IMR-90 (cell line): ENCODE measurements at places on chromosomes 12 and 14. TPM values are rescaled to one million over a fixed set of nuclear protein-coding genes. Genes with fewer than 3 reads are reported as not detected.

The CLEC9A gene
- not detected in 2 replicates for total RNA-seq

The CCDC196 gene
- total RNA-seq: not detected in 2 replicates

The CLEC6A gene
- not detected in 2 replicates for total RNA-seq

The CCDC175 gene
- total RNA-seq: not detected in 2 replicates

DNA sequence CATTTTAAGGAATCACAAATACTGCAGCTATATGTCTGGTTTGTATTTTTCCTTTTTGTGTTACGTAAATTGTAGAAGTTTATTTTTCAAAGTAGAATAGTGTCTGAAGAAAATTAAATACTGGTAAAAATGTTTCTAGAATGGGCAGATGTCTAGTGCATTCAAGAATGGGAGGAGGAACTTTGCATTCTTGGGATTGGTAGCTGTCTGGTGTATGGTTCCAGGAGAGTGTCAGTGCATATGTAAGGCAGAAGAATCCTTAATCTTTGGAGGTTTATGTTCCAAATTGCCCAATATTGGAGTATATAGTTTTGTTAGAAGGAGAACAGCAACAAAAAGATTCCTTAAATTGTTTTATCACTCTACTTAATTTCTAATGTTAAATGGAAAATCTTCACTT is 13.5 kb downstream of the PAPOLA start:
- peak; percentile 19 for DNase-seq
- peaks cover 4% of the 10 kb centered on the region; the same call in 1 of the 2 replicates for H3K4me1 ChIP-seq
- no peak overlapping the region for H3K27ac ChIP-seq
- H3K36me3 ChIP-seq: no peaks in the 10 kb centered on the region
- H3K4me3 ChIP-seq: no peak overlapping the region

- no peak for DNase-seq
- H3K4me1 ChIP-seq: peaks cover 9% of the 10 kb centered on the region
- H3K27me3 ChIP-seq: no peaks in the 10 kb centered on the region
- H3K27ac ChIP-seq: no peak overlapping the region
Measured at GRCh38 chr12:103810111-103810510, 30.9 kb downstream of the NT5DC3 start.

DNA sequence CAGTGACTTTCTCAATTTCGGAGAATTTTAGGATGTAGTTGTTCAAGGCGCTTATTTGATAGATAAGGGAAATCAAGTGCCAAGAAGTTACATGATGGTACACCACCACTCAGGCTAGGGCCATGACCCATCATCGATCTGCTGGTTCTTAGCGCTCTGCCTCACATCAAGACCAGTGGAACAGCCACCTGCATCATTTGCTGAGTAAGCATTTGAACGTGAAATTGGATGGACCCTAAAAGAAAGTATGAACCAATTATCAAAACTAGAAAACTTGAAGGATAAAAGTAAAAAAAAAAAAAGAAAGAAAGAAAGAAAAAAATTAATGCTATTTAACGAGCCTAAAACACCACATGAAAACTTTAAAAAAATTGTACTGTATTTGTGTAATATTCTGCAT is 27.5 kb upstream of the KRAS start:
- no peak overlapping the region for H3K27ac ChIP-seq
- H3K36me3 ChIP-seq: no peaks in the 10 kb centered on the region
- no peak for DNase-seq
- no peak overlapping the region for H3K4me3 ChIP-seq
- H3K27me3 ChIP-seq: no peaks in the 10 kb centered on the region

DNA sequence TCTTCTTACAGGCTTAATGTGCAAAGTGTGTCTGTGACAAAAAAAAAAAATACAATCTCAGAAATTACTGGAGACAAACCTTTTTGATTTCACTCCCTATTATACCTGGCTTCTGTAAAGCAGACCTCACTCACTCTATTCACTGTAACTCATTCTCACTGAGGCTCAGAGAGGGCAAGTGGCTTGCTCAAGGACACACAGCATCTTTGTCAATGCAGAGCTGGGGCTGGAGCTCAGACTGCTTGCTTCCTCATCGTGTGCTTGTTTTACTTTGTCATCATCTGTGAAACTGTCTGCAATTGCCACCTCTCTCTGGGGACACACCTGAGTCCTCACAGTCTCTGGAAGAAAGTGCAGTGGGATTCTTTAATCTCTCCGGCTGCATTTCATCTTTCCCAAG is 120.0 kb downstream of the PTPN11 start:
- no peak overlapping the region for H3K4me3 ChIP-seq
- no peak overlapping the region for H3K27ac ChIP-seq
- H3K4me1 ChIP-seq: no peaks in the 10 kb centered on the region
- no peaks in the 10 kb centered on the region for H3K27me3 ChIP-seq
- no peaks in the 10 kb centered on the region for H3K36me3 ChIP-seq

DNA sequence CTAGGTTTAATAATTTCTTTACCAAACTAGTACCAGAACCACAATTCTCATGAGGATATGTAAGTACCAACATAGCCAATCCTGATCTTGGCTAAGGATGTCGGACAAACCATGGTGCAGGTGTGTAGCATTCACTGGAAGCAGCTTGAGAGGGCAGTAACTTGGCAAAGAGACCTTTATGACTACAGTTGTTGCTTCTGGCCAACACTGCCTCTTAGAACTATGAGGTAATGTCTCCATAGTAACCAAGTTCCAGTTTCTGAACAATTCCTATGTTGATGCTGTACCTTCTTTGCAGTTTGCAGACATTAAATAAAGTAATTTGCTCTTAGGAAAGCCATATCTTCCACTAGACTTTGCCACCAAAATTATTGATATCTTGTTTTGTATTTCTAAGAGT is at the start of gene LMNTD1:
Gene LMNTD1 (minus strand): TSS at position 186 of the 400 bp plus-strand sequence. CDS start 324 bp downstream, outside the sequence.
- H3K4me3 ChIP-seq: no peak within 1 kb of the TSS
- H3K4me1 ChIP-seq: peaks cover 6% of the 10 kb centered on the region
- DNase-seq: peak; percentile 89
- H3K27ac ChIP-seq: no peak within 1 kb of the TSS
- H3K27me3 ChIP-seq: no peaks in the 10 kb centered on the region

GRCh38 chr12:109832541-109833306 is 474 bp downstream of the TRPV4 start:
- H3K4me3 ChIP-seq: peak overlapping the region; percentile 52
- peaks cover 2% of the 10 kb centered on the region; the same call in 1 of the 2 replicates for H3K4me1 ChIP-seq
- H3K27ac ChIP-seq: no peak overlapping the region; the same call in 1 of the 2 replicates
- H3K36me3 ChIP-seq: no peaks in the 10 kb centered on the region
- H3K27me3 ChIP-seq: no peaks in the 10 kb centered on the region

DNA sequence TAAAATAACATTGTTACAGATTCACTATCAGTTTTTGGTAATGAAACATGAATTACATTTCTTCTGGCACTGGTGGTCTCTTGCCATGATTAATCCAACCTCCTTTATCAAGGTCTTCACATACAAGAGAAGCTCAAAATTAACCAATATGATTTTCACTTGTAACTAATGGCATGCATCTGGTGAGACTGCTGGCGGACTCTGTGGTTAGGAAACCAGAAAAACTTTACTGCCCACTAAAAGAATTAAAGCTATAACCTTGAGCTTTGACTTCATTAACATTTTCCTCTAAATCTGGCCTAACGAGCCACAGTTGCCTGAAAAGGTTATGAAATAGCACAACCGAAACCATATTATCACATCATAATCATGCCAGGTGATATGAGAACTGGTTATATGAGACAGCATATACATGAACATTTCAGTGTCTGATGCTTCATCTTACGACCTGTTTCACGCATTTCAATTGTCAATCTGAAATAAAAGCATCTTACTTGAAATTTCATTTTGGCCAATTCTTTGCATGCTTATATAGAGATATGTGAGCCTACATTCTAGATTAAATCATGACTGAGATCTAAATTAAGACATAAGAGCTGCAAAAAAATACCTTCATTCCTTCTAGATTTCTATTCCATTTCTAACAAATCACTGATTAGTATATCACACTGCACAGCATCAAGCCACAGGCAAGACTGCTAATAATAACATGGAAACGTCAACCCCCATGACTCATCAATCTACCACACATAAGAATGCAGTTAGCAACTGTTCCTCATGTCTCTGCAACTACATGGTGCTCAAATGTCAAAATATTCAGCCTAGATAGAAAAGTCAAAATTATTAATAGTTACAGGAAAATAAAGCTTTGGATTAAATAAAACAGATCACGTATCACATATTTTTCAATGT is 89.3 kb downstream of the OSBPL8 start:
- H3K4me1 ChIP-seq: peaks cover 3% of the 10 kb centered on the region; the same call in 1 of the 2 replicates
- peak; percentile 93 for DNase-seq
- H3K36me3 ChIP-seq: no peaks in the 10 kb centered on the region
- H3K4me3 ChIP-seq: no peak overlapping the region

DNA sequence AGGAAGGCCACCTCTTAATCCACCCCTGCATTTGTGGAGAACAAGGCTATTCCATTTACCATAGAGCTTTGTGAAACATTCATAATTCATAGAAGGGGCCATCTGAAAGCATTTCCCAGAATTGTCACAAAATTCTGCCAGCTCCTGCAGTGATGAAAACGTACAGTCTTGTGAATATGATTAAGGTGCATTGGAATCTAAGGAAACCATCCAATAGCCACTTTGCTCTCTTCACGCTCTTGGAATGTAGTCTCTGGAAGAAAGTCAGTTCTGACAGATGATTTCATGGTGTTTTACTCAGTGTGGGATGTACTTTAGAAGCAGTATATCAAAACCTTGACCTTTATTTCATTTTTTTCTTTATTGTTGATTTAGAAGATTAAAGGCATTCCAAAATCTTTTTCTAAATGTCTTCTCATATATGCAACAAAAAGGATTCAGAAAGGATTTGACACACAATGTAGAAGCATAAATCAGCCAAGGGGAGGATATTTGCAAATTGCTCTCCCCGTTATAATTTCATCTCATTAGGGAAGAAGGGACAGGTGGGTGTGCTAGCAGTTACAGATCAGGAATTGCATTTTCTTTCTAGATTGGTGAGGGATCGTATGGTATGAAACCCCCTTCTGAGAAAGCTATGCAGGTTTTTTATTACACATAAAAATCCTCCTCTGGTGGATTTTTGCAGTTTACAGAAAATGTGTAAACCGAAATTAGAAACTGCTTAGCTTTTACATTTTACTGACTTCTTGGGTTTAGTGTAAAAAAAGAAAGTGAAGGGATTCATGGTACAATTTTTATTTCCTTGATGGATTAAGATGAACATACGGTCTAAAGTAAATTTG is 390.2 kb downstream of the LRIG3 start:
- H3K4me3 ChIP-seq: no peak overlapping the region
- H3K27ac ChIP-seq: peak overlapping the region; percentile 97
- DNase-seq: peak; percentile 97

GRCh38 chr14:75842551-75842950 is 139.2 kb downstream of the TGFB3 start:
- no peak overlapping the region for H3K27ac ChIP-seq
- no peaks in the 10 kb centered on the region for H3K27me3 ChIP-seq
- DNase-seq: no peak
- H3K36me3 ChIP-seq: no peaks in the 10 kb centered on the region

DNA sequence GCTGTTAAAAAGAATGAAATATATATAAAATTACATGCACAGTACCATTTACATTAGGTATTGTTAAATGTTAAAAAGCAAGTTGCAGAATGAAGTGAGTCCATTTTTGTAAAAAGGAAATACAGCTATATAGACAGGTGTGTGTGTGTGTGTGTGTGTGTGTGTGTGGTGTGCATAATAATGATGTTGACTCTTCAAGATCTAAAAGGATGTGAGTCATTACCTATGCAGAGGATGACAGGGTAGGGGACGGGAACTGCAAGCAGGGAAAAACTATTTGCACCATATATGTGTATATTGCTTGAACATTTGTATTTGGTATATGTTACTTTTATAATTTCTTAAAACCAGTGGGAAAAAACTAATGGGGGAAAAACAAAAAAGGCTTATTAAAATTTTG is 3.1 kb downstream of the C14orf39 start:
- no peak overlapping the region for H3K27ac ChIP-seq
- peak; percentile 44 for DNase-seq
- H3K36me3 ChIP-seq: no peaks in the 10 kb centered on the region

DNA sequence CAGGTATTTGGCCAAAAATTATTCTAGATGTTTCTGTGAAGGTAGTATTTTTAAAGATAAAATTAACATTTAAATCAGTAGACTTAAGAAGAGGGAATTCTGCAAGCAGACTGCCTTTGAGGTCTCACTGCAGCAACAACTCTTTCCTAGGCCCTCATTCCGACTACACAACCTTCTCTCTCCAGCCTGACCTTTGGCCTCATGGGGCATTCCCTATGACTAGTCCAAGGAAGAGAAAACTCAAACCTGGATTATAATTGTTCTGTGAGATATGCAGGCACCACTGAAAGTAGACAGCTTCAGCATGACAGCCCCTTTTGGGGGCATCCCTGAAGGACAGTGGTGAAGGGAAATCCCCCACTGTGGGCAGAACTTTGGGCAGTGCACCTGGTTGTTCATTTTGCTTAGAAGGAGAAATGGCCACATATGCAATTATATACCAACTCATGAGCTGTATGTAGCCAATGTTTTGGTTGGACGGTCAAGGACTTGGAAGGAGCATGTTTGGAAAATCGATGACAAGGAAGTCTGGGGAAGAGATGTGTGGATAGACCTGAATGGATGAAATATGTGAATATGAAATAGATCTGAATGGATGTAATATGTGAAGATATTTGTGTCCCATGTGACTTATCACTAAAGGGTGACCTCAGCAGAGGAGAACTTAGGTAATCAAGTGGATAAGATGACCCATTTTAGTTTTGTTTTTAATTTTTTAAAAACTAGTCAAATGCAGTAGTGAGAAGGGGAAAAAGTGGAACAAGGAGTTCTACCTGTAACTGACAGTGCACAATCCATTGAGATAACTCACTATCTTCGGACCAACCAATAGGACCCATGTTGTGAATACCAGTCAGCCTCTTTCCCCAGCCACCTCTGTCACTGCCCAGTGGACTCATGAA is 233.3 kb upstream of the FOXN3 start:
- no peaks in the 10 kb centered on the region for H3K27me3 ChIP-seq
- no peak overlapping the region for H3K27ac ChIP-seq

DNA sequence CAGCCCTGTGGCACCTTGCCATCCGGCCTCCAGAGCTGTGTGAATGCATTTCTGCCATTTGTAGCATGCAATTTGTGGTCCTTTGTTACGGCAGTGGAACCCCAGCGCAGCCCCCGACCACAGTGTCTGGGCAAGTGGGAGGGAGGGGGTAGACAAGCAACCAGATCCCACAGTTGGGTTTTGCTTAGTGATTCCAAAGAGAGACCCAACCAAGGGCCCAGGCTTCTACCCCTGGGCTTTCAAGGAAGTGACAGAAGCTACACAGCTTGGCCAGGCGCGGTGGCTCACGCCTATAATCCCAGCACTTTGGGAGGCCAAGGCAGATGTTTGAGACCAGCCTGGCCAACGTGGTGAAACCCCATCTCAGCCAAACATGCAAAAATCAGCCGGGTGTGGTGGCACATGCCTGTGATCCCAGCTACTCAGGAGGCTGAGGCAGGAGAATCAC is 17.8 kb downstream of the ZBTB42 start:
- peaks cover 4% of the 10 kb centered on the region for H3K4me1 ChIP-seq
- DNase-seq: no peak
- H3K27me3 ChIP-seq: no peaks in the 10 kb centered on the region
- H3K27ac ChIP-seq: no peak overlapping the region
- no peak overlapping the region for H3K4me3 ChIP-seq

DNA sequence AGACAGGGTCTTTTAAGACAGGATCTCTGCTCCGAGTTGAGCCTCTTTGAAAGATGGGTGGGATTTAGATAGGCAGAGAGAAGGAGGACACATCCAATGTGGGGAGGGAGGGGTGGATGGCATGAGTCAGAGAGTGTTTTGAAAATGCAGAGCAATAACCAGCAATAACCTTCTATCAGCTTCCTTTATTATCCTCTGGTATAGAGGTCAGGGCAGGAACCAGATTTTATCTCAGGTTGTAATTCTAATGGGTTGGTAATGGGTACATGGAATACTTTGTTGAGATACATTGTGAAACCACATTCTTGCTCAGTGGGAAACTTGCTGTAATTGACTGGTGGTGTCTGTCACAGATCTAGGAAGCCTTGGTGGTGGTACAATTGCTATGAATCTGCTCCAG is 37.6 kb upstream of the CCDC63 start:
- DNase-seq: no peak
- H3K36me3 ChIP-seq: no peaks in the 10 kb centered on the region
- H3K27me3 ChIP-seq: peaks cover 4% of the 10 kb centered on the region
- no peaks in the 10 kb centered on the region for H3K4me1 ChIP-seq
- H3K4me3 ChIP-seq: no peak overlapping the region
